Endothelial cell (in vitro differentiated cells): ENCODE measurements at places on chromosomes 2 and 18. TPM values are rescaled to one million over a fixed set of nuclear protein-coding genes. Genes with fewer than 3 reads are reported as not detected.

DNA sequence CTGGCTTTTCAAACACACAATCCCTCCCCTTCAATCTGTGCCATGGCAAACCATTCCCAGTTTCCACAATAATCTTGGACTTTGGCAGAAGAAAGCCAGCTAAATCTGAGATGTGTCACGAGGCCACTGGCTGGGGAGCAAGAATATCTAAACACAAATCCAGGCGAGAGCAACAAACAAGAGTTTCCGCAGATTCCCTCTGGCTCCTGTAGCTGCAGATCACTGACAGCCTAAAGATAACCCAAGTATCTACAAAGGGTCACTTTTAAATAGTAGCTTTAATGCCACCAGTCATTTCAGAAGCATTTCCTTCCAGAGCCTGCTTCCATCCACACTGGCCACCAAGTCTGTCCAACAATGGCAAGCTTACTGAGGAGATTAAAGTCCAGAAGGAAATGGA, 86.9 kb downstream of the ACVR1 start:
- no peak for DNase-seq

The KIDINS220 gene
- 59.9 TPM for total RNA-seq

DNA sequence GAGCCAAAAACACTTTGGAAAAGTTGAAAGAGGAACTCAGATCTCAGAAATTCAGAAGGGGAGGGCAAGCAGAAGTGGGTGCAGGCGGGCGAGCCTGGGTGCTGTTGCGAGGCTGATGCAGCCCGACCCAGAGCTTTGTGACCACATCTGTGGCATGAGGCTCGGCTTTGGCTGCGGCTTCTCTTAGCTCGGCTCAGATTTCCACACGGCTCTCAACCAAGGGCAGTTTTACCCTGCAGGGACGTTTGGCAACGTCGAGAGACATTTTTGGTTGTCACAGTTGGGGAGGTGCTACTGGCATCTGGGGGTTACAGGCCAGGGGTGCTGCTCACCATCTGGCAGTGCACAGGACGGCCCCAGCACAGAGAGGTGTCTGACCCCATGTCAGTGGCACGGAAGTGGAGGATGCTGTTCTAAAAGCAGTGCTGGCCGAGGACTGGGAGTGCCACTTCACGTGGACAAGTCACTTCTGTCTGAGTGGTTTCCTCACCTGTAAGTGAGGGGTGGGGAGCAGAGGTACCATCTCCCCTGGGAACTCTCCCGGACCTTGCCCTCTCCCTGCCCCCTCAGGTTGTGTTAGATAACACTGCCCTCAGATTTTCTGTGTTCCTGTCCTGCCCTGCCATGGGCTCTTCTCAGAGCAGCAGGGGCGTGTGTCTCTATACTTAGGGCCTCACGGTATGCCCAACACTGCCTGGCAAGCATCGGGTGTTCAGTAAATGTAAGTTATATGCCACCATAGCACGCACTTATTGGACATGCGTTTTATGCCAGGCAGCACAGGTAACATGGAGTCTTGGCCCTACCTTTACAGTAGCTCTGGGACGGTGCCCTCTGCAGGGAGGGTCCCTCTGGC, 48.7 kb upstream of the FAHD2A start:
- DNase-seq: no peak

DNA sequence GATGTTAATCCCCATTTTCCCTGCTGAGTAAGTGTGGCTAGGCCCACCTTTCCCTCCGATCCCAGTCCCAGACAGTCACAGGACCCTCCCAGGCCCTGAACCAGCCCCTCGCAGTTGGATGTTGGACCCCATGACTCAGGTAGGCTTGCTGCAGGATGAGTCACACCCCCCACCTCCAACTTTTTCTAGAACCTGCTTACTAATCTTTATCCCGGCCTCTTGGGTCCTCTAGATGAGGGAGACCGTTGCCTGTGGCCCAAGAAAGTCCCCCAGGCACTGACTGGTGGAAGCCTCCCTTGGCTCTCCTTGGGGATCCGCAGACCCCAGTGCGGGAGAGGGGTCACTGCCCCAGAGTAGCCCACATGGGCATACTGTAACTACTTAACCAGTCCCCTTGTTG, 98.5 kb downstream of the SMAD7 start:
- no peak for DNase-seq

The ECEL1 gene
- total RNA-seq: not detected

DNA sequence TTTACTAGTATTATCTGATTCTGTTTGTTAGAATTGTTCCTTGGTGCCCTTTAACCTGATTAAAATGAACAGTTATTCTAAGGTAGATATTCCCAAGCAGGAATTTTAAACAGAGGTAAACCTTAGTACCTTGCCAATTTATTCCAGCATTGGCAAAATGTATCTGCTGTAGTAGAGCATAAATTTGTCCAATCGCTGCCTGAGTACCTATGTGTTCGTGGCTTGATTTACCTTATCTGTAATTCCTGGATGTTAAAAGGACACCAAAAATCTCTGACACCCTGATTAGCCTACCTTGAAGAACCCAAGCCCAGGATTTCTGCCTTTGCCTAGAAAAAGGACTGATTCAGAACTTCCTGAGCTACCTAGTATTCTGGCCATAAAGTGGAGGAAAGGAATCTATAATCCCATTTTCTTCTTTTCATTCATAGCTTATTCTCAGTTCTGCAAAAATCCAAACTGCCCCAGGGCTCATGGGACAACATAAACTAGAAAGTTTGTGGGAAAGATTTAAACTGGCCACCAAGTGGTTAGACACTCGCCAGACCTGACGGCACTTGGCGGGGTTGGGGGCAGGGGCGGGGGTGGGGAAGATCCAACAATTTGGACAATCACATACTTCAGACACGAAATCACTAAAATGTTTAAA, 16.2 kb upstream of the ZCCHC2 start:
- no peak for DNase-seq

DNA sequence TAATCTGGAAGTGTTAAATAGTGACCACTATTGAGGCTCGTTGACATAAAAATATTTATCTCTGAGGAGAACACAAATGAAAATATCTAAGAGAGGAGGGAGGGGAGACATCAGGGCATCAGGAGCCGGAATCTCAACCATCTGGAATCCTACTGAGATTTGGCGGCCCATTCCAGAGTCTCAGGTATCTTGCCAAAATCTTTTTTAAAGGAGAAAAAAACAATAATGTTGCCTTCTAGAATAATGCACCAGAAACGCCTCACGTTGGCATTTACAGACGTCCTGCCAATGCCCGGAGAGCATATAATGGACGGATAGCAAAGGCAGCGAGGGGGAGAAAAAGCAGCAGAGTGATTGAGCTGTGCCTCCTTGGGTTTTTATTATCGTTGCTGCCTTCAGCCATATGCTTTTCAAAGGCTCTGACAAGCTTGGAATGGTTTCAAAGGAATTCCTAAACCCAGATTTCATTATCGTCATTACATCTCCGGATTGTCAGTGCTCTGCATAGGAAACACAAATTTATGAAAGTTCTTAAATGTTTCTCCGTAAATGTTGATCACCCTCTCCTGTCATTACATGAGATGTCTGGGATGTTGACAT, 30.9 kb upstream of the EGR4 start:
- no peak for DNase-seq

- no peak for DNase-seq
Measured at GRCh38 chr18:55317864-55318263, 270.1 kb downstream of the TCF4 start.

DNA sequence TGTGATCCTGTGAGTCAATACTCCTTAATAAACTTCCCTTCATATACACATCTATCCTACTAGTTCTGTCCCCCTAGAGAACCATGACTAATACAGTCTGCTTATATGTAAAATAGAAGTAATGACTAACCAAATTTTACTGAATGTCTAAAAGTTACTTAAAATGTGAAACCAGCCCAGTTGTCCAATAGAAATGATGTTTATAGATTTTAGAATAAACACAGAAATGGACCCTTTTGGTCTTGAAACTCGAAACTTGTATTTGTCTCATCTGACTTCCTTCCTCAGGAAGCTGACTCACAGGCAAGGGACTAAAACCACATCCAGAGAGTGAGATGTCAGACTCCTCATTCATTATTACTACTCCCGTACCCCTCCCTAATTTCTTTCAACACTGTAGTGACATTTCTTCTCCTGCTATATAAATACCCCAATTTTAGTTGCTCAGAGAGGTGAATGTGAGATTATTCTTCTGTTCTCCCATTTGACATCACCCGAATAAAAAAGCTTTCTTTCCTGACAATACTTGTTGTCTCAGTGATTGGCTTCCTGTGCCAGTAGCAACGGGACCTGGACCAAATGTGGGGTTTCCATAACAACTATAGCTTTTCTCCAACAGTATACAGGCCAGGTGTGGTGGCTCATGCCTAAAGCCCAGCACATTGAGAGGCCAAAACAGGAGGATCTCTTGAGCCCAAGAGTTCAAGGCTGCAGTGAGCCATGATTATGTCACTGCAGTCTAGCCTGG, 486.0 kb downstream of the ERBB4 start:
- DNase-seq: no peak

DNA sequence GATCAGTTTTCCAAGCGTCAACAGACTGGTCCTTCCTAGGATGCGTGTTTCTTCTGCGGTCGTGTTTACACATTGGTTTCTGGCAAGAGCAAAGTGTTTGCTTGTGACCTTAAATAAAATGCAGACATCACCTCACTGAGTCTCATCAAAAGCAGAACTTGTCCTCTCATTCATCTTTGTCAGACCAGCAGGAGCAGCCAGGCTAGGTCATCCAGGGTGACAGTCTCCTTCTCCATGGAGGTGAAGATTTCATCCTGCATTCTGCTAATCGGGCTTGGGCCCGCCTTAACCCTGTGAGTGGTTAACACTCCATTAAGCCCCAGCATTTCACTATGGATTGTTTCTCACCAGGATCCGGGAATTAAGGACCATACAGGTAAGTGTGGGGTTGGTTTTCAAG, 64.2 kb upstream of the PID1 start:
- DNase-seq: no peak

The SLC38A11 gene
- not detected for total RNA-seq

- DNase-seq: no peak
Measured at GRCh38 chr2:160810406-160810805, 316.8 kb upstream of the RBMS1 start.

The ABCA12 gene
- not detected for total RNA-seq

DNA sequence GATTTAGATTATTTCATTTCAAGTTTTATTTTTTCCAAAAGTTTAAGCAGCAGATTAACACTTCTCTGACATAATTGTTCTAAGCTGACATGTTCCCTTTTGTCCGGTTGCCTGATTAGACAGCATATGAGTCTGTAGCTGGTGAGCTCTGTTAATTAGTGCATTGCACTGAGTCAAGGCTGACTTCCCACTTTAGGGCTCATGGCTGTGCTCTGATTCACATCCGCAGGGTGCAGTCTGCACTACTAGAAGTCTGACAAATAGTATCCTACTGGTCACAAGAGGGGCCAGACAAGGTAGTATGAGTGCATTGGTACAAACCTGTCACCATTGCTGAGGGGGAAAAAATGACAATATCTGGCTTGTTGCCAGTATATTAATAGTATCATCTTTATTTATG, 443.9 kb upstream of the ZNF804A start:
- no peak for DNase-seq

- no peak for DNase-seq
Measured at GRCh38 chr2:86790676-86791572, at the start of gene CD8A. TSS of gene CD8A (minus strand) at chr2:86790913. CDS start at chr2:86790825, 88 bp downstream.

DNA sequence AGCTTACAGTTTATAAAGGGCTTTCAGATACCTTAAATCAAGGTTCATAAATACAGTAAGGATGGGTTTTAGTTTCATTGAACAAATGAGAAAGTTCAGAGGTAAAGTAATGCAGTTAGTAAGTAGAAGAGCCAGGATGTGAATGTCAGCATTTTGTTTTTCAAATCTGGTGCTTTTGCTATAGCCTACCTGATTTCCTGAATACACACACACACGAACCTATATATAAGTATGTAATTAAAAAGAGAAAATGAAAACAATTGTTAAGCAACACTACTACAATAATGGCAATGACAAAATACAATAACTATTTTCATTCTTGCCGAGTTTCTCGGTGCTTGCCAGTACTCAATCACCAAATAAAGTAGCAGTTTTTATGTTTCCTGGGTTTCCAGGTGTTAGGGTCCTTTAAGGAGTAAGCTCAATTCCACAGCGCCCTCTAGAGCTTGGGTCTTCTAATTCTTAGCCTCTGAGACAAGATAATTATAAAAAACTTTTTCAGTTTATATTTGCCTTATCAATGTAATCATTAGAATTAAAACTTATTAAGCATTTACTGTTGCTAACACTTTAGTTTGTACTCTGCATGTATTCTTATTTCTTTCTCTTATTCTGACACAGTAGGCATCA, 512.9 kb upstream of the ACVR2A start:
- peak; percentile 53 for DNase-seq

DNA sequence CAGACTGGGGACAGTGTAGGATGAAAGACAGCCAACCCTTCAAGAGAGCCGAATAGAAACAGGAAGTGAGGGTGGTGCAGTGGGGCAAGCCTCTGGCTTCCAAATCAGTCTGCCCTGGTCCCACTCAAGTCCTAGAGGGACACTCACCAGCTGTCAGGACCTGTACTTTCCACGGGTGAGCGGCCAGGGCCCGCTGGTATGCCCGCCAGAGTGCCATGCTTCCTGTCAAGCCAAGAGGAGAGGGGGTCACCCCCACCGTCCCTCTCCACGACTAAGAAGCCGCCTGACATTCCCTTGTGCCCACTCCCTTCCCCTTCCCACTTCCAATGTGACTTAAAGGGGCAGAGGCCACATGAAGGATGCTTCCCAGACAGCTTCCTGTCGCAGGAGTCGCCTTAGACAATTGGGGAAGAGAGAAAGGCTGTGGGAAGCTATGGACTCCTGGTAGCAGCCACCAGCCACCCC, 564 bp downstream of the MPV17 start:
- no peak for DNase-seq

DNA sequence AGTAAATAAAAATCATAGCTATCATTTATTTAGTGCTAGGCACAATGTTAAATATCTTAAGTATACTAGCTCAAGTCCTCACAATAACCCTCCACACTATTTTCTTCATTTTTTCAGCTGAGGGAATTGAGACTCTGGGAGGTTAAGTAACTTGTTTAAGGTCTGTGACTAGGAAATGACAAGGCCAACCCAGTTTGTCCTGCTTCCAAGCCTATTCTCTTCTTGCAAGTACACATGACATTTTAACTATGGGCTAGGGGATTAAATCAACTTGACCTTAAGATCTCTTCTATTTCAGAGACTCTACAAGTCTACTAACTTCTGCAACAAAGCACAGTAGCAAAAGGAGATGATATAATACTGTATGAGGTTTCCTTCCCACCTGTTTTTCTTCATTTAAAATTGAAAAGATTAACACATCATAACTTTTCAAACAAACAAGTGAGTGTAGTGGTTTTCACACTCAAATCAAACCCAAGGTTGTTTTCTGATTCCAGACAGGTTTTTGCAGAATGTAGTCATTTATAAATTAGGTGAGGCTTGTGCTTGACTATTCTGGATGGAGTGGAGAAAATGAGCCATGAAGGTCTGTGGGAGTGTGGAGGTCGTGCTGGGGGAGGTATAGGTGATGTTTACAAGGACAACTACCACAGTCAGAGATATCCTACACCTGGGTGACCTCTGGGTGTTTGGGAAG, 57.0 kb downstream of the CD28 start:
- DNase-seq: no peak

GRCh38 chr2:157363612-157364101, 38.0 kb upstream of the ERMN start:
- no peak for DNase-seq
